Naive thymus-derived CD4-positive, alpha-beta T cell (primary cell): ENCODE measurements at places on chromosomes 11 and 22. TPM values are rescaled to one million over a fixed set of nuclear protein-coding genes. Genes with fewer than 3 reads are reported as not detected.
A peak's percentile ranks its signal among the peaks of the same experiment; 100 is the strongest.

GRCh38 chr11:135008412-135008811 is 596.4 kb upstream of the B3GAT1 start:
- H3K27me3 ChIP-seq, result no peaks in the 10 kb centered on the region
- no peaks in the 10 kb centered on the region for H3K4me1 ChIP-seq
- no peak overlapping the region for H3K4me3 ChIP-seq
- DNase-seq, result no peak

- H3K4me3 ChIP-seq, result no peak overlapping the region
Measured at GRCh38 chr11:14585438-14585837, 58.2 kb upstream of the PDE3B start.

GRCh38 chr22:45612451-45612901 is 59.2 kb upstream of the ATXN10 start:
- no peaks in the 10 kb centered on the region for H3K4me1 ChIP-seq
- no peaks in the 10 kb centered on the region for H3K27me3 ChIP-seq
- H3K4me3 ChIP-seq, result no peak overlapping the region
- DNase-seq, result no peak
- no peak overlapping the region for H3K27ac ChIP-seq
- H3K36me3 ChIP-seq, result no peaks in the 10 kb centered on the region

Gene CDC45
- 0.85 TPM for total RNA-seq

DNA sequence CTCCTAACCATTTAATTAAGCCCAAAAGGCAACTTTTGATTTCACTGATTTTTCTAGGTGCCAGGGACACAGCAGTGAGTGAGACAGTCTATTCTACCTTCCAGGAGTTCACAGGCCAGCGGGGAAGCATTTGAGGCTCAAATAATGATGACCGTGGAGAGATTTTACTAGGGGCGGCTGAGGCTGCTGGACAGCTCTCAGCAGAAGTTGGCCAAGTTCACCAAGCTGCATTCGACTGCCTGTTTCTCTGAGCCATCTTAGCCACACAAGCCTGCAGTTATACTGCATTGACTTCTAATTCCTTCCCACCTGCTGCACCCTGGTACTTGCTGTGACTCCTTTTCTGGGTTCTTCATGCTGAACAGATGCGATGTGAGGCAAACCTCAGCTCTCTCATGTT is 168.9 kb upstream of the TBCEL start:
- H3K36me3 ChIP-seq, result no peaks in the 10 kb centered on the region
- no peaks in the 10 kb centered on the region for H3K27me3 ChIP-seq
- DNase-seq, result no peak
- H3K4me3 ChIP-seq, result no peak overlapping the region
- no peak overlapping the region for H3K27ac ChIP-seq

- H3K36me3 ChIP-seq, result no peaks in the 10 kb centered on the region
- H3K27me3 ChIP-seq, result no peaks in the 10 kb centered on the region
- H3K4me3 ChIP-seq, result no peak overlapping the region
- H3K27ac ChIP-seq, result no peak overlapping the region
- DNase-seq, result peak; percentile 34
Measured at GRCh38 chr11:131694526-131695424, 324.4 kb downstream of the NTM start.

Gene NPTXR
- 0.79 and 0.85 TPM in 2 replicates for total RNA-seq

GRCh38 chr11:98564881-98565280 is 455.9 kb upstream of the CNTN5 start:
- no peak overlapping the region for H3K27ac ChIP-seq
- H3K4me1 ChIP-seq, result no peaks in the 10 kb centered on the region
- H3K27me3 ChIP-seq, result no peaks in the 10 kb centered on the region
- no peak overlapping the region for H3K4me3 ChIP-seq
- DNase-seq, result no peak

Gene OR52L1
- total RNA-seq, result not detected

GRCh38 chr11:7964261-7964660 is 986 bp downstream of the NLRP10 start:
- no peak overlapping the region for H3K4me3 ChIP-seq
- H3K4me1 ChIP-seq, result no peaks in the 10 kb centered on the region
- no peak for DNase-seq
- H3K27me3 ChIP-seq, result no peaks in the 10 kb centered on the region
- H3K27ac ChIP-seq, result no peak overlapping the region
- H3K36me3 ChIP-seq, result no peaks in the 10 kb centered on the region

- H3K27me3 ChIP-seq, result no peaks in the 10 kb centered on the region
- DNase-seq, result no peak
- no peak overlapping the region for H3K27ac ChIP-seq
- no peaks in the 10 kb centered on the region for H3K4me1 ChIP-seq
Measured at GRCh38 chr22:30773919-30774318, 79.2 kb downstream of the OSBP2 start.

Gene FXYD6
- 5.4 TPM for total RNA-seq

- H3K4me3 ChIP-seq, result peak overlapping the region; percentile 81
- H3K4me1 ChIP-seq, result peaks cover 18% of the 10 kb centered on the region
Measured at GRCh38 chr11:19714022-19714386, 1.4 kb downstream of the NAV2 start.

Gene OR56A1
- not detected for total RNA-seq

GRCh38 chr22:49827271-49827852 is 311 bp downstream of the BRD1 start:
- no peaks in the 10 kb centered on the region for H3K27me3 ChIP-seq
- peaks cover 14% of the 10 kb centered on the region for H3K36me3 ChIP-seq
- peaks cover 28% of the 10 kb centered on the region for H3K4me1 ChIP-seq

DNA sequence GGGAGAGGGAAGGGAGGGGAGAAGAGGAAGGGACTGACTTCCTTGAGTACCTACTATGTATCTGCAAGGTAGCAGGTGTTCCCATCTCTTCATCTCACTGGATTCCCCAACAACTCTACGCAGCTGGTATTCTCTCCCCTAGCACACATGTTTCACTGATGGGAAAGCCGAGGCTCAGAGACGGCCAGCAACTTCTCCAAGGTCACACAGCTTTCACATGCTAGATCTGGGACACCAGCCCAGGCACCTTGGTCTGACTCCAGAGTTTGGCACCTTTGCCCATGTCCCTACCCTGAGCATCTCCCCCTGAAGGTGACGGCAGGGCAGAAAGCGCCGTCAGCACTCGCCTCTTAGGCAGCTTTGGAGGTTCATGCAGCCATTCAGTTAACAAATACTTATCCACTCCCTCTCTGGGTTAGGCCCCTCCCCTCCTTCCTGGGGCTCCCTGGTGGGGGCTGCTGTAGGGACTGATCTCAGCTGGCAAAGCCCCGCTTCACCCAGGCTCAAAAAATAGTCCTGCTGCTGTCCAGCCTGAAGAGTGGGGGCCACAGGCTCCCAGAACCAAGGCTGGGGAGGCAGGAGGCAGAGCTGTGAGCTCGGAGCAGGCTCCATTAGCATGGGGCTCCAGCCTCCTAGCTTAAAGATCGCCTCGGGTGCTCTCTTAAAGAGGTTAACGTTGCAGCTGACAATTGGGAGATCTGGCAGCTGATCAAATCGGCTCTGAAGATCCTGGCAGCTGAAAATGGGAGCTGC is 79.4 kb downstream of the IGLL1 start:
- H3K36me3 ChIP-seq, result no peaks in the 10 kb centered on the region
- no peaks in the 10 kb centered on the region for H3K27me3 ChIP-seq
- H3K4me3 ChIP-seq, result no peak overlapping the region
- no peak for DNase-seq
- no peak overlapping the region for H3K27ac ChIP-seq

Gene GRIA4
- total RNA-seq, result not detected

- no peaks in the 10 kb centered on the region for H3K4me1 ChIP-seq
- no peak for DNase-seq
- no peak overlapping the region for H3K27ac ChIP-seq
- no peaks in the 10 kb centered on the region for H3K27me3 ChIP-seq
- H3K4me3 ChIP-seq, result no peak overlapping the region
- no peaks in the 10 kb centered on the region for H3K36me3 ChIP-seq
Measured at GRCh38 chr11:88012456-88012855, 162.8 kb downstream of the RAB38 start.

Gene PKNOX2
- total RNA-seq, result not detected

DNA sequence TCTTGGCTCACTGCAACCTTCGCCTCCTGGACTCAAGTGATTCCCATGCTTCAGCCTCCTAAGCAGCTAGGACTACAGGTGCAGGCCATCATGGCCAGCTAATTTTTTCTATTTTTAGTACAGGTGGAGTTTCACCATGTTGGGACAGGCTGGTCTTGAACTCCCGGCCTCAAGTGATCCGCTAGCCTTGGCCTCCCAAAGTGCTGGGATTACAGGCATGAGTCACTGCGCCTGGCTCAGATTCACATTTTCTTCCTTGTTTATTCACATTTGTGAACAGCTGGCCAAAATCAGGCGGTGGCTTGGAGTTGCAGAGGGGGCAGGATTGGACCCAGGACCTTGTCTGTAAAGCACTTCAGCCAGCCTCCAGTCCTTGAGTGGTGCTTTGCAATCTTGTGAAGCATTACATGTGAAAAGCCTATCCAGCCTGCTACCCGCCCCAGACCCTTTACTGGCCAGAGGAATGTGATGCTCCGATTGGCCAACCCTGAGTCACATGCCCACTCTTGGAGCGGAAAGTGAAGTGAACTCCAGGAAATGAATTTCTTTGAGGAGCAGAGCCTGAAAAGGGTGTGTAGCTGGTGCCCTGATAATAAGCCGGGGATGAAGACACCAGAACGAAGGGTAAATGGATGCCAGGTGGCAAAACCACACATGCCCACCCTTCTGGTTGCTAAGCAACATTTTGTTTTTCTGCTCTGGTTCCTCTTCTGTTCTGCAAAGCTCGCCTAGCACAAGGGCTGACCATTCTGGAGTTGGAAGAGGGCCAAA is 62.6 kb upstream of the PTPRJ start:
- no peaks in the 10 kb centered on the region for H3K27me3 ChIP-seq
- DNase-seq, result no peak
- H3K4me3 ChIP-seq, result no peak overlapping the region
- peaks cover 42% of the 10 kb centered on the region for H3K4me1 ChIP-seq
- H3K36me3 ChIP-seq, result no peaks in the 10 kb centered on the region

Gene NCF4
- 3.7 TPM for total RNA-seq

DNA sequence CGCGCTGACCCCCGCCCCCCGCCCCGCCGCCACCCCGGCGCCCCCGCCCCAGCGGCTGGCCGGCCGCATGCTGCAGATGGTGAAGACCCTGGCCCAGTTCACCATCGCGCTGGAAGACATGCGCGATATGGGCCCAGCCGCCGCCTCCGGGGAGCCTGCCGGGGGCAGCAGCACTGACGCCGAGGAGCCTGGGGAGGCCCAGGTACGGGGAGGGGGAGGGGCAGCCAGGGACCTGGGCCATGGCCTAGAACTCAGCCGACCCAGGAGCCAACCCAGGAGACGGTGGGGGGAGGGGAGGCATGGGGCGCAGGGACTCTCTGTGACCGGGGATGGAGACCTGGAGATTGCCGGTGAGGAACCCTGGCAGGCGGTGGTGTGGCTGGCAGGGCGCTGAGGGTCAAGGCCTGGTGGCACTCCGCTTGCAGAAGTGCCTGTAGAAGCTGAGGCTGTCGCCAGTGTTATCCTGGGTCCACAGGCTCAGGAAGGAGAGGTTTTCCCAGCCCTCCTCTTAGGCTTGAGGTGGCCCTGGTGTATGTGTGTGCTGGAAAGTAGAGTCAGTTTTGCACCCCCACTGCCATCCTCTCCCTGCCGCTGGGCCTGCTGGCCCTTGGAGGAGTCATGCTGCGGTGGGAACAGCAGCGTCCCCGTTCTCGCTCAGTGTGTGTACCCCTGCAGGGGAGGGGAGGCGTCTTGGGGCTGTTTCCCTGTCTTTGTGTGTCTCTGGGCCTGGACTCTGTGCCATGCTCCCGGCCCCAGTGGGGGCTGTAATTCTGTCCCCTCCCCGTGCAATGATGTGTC is 32.9 kb upstream of the RELT start:
- H3K4me1 ChIP-seq, result no peaks in the 10 kb centered on the region
- H3K4me3 ChIP-seq, result no peak overlapping the region
- no peak overlapping the region for H3K27ac ChIP-seq

Gene MN1
- 0.16 TPM for total RNA-seq

Gene ADORA2A
- 33.4 TPM for total RNA-seq
